ENCODE measurements at places on chromosomes 11 and 22.

DNA sequence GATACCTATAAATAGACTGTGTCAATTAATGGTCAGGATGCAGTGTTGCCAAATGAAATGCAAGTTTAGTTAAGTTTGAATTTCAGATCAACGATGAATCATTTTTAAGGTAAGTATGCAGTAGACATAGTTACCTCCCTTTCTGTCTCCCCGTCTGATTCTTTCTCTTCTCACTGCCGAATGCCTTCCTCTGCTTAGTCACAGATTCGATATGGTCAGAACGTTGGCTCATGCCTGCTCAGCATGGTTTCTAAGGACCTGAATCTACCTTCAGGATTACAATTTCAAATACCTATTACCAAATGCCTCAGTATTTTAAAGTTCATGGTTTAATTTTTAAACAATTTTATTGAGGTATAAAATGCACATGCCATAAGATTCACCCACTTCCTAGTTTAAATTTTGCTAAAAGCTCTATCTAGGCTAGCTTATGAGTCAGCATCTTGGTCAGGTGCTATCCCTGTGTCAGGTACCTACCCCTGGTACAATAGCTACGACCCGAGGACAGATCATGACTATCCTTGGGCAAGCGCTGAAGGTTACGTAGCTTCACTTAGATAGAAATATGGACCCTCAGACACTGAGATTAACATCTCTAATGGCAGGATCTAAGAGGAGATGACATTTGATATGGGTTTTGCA, 78.2 kb upstream of the SPON1 start:
- no peak for DNase-seq

DNA sequence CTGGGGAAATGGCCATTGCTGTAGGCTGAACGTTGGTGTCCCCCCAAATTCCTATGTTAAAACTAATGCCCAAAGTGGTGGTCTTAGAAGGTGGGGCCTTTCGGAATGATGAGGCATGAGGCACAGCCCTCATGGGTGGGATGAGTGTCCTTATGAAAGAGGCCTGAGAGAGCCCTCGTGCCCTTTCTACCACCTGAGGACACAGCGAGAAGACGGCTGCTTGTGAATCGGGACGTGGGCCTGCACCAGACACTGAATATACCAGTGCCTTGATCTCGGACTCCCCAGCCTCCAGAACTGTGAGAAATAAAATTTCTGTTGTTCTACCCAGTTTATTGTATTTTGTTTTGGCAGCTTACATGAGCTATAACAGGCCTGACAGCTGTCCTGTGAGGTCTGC, 162.9 kb upstream of the B3GAT1 start:
- no peak for DNase-seq

- no peak for DNase-seq
Observed at GRCh38 chr22:37240240-37240940, 3.7 kb downstream of the RAC2 start.

- peak; percentile 27 for DNase-seq
Observed at GRCh38 chr22:40818192-40818746, 877 bp downstream of the SLC25A17 start.

- DNase-seq: peak; percentile 67
Observed at GRCh38 chr22:30728826-30729225, 34.2 kb downstream of the OSBP2 start.

DNA sequence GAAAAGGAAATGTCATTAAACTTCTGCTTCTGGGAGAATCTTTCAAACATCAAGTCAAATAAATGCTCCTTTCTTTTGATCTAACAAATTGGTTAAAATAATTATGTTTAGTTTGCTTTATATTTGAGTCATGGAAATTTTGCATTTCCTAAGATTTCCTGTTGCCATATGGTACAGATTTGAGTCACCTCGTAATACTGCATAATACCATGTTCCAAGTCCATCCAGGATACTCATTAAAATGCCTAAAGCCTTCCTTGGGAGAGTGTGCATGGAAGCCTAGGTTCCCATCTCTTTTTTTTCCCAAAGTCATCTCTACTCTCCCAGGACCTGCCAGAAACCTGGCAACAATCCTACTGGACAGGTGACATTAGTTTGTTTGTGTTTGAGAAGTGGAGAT, 4.2 kb downstream of the OR9I1 start:
- DNase-seq: no peak

DNA sequence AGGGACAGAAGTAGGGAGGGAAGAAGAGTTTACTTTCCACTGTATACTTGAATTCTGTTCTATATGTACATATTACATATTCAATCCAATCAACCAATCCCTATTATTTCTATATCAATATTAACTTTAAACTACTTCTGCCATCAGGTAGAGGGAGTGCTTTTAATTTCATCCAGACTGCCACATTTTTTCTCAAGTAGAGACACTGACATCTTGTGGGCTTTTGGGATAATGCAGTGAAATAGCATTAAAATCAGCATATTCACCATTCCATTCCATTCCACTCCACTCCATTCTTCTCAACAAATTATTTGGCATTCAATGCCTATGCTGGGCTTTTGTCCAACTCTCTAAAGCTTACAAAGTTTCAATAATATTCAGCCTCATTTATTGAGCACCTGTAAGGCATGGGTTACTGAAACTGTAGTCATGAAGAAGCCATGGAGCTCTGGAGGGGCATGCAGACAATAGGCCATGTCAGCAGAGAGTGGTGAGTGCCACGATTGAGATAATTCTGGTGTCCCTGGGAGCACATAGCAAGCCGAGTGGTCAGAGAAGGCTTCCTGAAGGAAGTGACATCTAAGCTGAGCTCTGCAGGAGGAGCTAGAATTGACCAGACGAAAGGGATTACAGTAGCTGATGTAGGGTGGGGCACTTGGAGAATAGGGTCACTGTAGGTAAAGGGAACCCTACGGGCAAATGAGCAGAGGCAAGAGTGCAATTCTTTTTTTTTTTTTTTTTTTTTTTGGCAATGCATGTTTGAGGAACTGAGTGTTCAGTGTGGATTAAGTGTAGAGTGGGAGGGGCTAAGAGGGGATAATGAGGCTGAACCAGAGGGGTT, 12.8 kb upstream of the CLPB start:
- DNase-seq: peak; percentile 73

- no peak for DNase-seq
Observed at GRCh38 chr11:5541427-5541826, 6.9 kb downstream of the OR52H1 start.

GRCh38 chr22:22767876-22768602, 119.6 kb upstream of the IGLL5 start:
- DNase-seq: no peak

GRCh38 chr11:112589155-112589554, 328.5 kb upstream of the PLET1 start:
- no peak for DNase-seq

DNA sequence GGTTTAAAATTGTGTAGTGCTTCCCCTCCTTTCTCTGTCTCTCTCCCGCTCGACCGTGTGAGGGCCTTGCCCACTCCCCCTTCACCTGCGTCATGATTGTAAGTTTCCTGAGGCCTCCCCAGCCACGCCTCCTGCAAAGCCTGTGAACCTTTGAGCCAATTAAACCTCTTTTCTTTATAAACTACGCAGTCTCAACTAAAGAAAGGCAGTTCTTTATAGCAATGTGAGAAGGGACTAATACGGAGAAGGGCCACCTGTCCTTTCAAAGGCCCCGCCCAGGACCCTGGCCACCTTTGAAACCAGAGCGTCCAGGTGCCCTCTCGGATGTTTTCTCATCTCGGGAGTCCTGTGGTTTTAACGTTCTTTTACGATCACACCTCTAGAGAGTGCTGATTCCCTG, 741.5 kb downstream of the BRD1 start:
- no peak for DNase-seq

- no peak for DNase-seq
Observed at GRCh38 chr11:116167706-116168458, 604.9 kb downstream of the BUD13 start.

DNA sequence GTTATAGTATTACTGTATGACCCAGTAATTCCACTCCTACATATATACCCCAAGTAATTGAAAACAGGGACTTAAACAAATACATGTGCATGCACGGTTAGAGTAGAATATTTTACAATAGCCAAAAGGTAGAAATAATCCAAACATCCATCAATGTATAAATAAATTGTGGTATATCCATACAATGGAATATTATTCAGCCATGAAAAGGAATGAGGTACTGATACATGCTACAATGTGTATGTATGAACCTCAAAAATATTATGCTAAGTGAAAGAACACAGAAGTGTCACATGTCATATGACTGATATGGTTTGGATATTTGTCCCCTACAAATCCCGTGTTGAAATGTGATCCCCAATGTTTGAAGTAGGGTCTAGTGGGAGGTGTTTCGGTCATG, 560.8 kb upstream of the LARGE1 start:
- no peak for DNase-seq

DNA sequence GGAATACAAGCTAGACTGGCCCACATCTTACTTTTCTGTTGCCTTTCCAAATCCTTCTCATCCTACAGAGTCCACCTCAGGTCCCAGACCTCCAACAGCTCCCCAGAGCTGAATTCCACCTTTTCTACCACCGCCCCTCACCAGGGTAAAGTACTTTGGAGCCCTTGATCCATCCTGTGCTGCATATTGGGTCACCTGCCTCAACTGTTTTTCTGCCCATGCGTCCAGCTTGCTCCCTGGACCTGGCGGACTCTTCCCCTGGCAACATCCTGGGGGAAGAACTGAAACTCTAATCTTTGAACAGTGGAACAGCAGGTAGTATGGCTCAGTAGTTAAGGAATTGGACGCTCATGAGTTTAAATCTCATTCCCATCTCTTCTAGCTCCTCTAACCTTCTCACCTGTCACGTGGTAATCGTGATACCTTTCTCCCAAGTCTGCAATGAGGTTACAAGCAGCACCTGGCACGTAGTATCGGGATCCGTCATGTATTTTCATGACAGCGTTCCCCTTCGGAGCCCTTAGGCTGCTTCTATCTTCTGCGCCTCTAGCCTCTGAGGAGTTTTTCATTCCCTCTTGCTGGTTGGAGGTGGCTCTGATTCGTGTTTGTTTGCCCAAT, 98.1 kb downstream of the CEP164 start:
- no peak for DNase-seq

DNA sequence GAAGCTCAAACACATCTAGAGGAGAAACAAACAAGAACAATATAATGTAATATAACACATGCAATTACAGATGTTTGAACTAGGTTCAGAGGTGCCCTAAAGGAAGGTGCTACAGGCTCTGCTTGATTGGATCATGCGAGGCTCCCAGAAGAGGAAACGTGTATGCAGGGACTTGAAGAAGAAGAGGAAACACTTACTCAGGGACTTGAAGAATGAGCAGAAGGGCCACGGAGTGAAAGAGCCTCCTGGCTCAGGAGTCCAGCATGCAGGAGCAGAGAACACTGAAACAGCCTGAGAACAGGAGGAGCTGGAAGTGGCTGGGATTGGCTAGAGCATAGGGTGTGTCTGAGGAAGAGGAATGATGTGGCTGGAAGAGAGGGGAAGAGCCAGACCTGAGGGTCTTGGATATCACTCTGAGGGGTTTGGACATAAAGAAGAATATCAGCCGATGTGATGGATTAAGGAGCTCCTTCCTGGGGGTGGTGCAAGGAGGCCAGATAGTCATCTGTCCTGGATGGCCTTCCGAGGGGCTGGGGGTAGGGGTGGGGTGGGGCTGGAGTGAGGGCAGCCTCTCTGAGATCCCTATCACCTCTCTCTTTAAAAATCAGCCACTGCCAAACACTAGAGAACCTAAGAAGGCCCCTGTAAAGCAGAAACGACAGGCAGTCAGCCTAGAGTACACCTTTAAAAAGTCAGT, 16.8 kb downstream of the FZD4 start:
- DNase-seq: no peak

DNA sequence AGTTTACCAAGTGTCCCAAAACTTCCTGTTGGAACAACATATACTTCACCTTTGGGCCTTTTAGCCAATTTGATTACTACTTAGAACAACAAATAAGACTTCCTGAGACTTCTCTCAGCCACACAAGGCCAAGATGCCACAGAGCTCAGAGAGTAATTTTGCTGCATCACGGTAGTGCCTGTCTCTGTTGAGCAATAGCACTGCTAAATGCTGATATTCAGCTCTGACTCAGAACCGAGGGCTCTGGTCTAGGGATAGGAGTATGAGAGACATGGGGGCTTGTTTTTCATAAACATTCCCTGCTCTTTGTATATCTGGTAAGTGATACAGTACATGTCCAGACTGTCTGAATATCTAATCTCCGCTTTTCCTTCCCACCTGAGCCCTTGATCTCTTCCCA, 260.4 kb upstream of the ARHGAP20 start:
- no peak for DNase-seq

- DNase-seq: no peak
Observed at GRCh38 chr11:129694538-129694937, 121.1 kb upstream of the TMEM45B start.

DNA sequence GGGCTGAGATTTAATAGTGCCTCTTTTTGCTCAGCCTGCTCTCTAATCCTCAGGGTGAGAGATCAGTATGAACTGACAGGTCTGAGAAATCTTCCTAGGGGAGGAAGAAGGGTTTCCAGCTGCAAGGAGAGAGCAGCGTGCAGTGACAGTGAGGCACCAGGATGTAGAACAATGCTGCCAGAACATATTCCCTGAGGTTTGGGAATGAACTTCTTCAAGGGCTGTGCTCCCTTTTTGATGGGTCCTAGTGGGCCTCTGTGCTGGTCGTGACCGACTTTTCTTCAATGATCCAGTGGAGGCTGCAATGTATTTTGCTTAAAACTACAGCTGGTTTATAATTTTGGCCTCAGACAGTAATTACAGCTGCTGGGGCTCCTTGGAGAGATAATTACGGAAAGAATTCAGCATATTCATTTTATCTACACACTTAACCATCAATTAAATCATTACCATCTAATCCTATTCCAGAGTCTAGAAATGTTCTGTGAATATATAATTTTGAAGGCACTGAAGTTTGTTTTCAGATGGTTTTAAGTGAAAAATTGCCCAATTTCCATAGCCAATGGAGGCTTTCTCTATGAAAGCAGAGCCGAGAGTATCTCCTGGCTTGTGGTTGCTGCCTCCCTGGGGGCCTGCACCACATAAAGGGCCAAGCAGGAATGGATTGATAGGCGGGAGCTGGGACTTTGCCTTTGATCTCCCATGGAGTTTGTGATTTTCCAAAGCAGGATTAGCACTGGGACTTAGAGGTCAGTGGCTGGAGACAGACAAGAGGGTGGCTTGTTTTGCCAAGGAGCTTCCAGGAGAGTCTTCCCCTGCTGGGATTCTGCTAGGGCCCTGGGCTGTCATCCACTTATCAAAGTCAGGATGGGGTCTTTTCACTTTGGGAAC, 41.0 kb upstream of the OLFML1 start:
- DNase-seq: no peak

DNA sequence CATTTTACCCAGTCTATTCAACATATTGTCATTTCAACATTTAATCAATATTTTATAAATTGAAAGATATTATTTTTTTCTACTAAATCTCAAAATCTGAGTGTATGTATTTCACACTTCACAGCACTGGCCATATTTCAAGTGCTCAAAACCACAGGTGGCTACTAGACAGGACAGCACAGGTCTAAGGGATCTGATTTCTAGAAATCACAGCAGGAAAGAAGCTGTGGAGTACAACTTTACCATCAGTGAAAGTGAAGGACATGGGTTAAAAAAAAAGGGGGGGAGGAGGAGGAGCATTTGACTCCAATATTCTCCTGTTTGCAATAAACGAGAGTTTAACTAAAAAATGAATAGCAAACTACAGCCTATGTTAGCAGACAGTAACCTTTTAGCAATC, 4.5 kb downstream of the PRDM10 start:
- DNase-seq: no peak

- DNase-seq: no peak
Observed at GRCh38 chr11:131894615-131895544, 524.5 kb downstream of the NTM start.
